Activated CD4-positive, alpha-beta T cell treated with anti-CD3 and anti-CD28 coated beads, Interleukin-2, amount 50 U/mL, for 1 hour (primary cell): ENCODE measurements at places on chromosomes 5 and 9.

DNA sequence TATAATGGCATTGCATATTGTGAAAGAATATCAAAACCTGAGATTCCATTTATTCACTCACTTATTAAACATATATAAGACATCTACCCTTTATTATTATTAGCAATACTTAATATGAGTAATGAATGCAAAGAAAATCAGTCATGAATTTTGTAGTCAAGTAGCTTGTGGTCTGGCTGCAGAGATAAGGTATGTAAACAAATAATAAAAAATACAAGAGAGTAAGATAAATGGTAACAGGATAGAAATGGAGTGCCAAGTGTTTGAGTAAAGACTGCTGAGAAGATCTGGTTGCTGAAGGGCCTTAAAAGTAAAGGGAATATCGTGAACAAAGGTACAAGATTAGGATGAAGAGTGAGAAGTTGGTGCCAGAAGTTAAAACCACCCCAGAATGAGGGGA, 18.4 kb downstream of the TRIM32 start:
- no peak for DNase-seq

GRCh38 chr9:134671341-134672113, 29.9 kb downstream of the COL5A1 start:
- DNase-seq: no peak

DNA sequence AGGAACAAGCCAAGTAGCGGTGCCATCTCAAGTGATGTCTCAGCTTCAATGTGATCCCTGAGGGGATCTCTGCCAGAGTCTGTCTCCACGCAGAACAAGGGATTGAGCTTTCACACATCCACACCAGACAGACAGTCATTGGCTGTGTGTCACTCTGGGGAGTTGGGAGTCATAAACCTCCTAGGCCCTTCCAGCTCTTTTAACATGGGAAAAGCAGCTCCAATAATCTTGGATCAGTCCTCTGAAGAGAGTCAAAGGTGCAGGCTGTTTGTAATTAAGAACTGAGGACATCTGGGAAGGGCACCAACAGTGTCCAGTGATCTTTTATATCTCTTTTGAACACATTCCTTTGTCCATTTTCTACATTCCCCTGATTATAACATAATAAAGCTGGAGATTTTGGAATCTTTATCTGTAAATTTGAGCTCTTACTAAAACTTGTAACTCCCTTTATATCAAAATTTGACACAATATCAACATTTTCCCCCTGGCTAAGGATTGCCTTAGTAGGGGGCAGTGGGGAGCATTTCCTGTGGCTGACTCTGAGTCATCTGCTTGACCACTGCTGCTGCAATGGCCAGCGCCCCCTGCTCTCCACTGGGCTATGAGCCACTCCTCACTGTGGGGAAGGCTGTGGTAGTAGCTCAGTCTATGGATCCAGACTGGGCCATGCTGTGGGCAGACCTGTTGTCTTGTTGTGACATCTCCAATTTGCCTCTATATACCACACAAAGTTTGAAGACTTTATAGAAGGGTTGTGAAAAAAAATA, 284.4 kb downstream of the OSTF1 start:
- DNase-seq: no peak

DNA sequence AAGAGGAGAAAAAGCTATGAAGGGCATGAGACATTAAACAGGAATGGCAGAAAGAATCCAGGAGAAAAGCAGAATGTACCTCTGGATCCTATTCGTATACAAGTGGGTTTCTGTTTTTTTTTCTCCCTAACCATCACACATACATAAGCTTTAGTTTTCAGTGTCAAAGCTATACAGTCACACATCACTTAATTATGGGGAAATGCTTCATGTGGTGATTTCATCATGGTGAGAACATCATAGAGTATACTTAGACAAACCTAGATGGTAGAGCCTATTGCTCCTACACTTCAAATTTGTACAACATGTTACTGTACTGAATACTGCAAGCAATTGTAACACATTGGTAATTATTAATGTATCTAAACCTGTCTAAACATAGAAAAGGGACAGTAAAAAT, 290.6 kb downstream of the AOPEP start:
- DNase-seq: no peak

GRCh38 chr5:97096191-97096590, 46.2 kb downstream of the LIX1 start:
- no peak for DNase-seq

DNA sequence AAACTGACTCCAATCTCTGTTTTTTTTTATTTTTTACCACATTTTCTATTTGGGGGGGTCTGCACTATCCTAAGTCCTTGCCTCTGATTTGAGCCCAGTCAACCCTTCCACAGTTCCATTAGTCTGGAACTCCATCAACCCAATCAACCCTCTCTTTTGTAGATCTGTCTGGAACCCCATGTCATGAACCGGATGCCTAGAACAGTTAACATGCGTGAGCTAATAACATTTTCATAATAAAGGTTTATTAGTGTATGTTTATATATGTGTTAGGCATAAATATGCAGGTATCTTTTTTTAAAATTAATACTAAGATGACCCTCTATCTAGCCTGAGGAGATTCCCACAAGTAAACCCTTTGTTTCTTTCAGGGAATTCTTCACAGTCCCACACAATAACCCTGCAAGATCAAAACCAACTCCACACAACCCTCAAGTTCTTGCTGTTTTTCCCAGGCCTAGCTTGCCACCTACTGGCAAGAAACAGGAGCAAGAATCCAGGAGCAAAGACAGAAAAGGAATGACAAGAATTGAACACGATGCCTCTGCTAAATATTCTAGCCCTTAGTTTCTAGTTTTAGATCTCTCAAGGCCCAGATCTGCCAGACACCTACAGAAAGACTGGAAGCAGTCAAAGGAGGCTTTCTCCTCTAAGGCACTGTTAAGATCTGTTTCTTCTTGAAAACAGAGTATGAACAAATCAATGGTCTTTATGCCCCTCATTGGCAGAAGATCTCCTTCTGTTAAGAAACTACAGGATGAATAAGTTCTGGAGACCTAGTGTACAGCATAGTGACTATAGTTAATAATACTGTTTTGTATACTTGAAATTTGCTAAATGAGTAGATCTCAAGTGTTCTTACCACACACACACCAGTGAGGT, 100.4 kb downstream of the TRIM36 start:
- no peak for DNase-seq

DNA sequence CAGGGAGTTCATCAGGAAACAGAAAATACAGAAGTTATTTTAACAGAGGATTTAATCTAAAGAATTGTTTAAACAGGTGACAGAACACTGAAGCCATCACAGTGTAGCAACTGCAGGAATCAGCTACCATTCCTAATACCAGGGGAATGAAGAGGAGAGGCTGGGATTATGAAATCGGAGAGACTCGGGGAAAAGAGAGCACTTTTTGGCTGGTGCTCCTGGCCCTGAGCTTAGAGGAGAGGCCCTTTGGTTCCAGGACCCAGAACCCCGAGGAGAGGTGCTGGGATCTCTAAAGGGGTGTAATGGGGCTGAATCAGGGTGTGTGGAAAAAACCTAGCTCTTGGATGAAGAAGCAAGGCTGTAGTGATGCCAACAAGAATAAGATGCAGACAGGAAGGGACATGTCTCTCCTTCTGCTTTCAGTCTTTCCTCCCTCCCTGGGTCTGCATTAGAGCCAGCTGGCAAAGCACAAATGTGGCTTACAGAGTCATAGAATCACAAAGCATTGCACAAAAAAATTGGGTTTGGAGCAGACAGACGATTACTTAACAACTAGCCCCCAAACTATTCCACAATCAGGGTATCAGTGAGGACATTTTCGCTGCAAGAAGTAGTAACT, 11.6 kb upstream of the SFXN1 start:
- DNase-seq: no peak

GRCh38 chr9:129620669-129621295, at the start of gene C9orf50:
Gene C9orf50 (minus strand): TSS chr9:129621101. CDS start chr9:129620574, 527 bp downstream.
- no peak for DNase-seq

DNA sequence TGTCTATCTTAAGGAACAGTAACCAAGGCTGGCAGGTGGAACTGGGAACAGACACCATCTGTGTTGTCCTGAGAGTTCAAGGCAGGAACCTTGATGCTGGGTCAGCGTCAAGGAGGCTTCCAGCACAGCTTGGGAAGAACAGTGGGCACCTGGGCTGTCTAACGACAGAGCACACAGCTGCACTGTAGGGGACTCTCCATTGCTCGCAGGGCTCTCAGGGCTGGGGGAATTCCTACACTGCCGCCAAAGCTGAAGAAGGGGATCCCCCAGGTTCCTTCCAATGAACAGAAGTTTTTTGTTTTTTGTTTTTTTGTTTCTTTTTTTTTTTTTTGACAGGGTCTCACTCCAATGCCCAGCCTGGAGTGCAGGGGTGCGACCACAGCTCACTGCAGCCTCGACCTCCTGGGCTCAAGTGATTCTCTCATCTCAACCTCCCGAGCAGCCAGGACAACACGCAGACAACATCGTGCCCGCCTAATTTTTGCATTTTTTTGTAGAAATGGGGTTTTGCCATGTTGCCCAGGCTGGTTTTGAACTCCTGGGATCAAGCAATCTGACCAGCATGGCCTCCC, 81.9 kb downstream of the PTPN3 start:
- DNase-seq: no peak
